Left forelimb (tissue), 1 donor: ENCODE measurements at places on chromosomes 13 and 19.
A peak's percentile ranks its signal among the peaks of the same experiment; 100 is the strongest.

GRCh38 chr19:45952686-45953505, 20.8 kb downstream of the NOVA2 start:
- DNase-seq, result peak; percentile 76

DNA sequence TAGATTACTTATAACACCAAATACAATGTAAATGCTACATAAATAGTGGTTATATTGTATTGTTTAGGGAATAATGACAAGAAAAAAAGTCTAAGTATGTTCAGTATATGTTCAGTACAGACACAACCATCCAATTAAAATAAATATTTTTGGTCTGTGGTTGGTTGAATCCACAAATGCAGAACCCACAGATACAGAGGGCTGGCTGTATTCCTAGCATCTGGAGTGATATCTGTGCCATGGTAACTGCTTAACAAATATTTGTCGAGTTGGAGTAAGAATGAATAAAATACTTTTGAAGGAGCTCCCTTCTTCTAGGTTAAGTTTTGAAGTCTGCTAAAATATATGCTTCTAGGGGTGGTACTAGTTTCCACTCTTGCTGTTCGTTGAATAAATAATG, 241.0 kb downstream of the KLF5 start:
- no peak for DNase-seq

DNA sequence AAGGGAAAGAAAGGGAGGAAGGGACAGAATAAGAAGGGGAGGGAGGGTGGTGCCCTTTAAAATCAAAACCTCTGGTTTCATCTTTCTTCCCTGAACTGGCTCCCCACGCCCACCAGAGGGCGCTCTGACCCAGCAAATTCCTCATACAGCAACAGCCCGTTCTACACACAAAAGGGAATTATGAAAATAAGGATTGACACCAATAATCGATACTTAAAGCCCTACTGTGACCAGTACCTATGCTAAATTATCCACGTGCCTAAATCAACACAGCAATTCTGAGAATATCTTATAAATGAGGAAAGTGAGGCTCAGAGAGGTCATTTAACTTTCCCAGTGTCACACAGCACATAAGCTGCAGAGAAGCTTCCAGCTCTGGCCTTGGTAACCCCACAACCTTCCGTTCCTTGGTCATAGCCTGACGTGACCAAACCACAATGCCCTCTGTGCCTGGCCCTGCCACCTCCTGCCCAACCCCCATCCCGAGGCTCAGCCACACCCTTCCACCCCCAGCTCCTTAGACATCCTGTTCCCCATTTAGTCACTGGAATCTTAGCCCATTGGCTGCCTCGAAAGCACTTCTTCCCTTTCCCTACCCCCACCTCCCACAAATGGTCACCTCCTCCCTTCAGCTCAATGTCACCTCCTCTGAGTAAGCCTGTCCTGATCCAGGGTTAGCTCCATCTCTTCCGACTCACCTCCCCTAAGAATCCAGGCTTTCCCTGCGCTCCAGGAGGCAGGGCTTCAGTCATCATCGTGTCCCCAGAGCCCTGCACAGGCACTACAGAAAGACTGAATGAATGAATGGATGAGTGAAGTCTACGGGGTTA, 34.2 kb upstream of the PNMA8B start:
- DNase-seq, result peak; percentile 84

GRCh38 chr13:35793823-35794222, 317.3 kb upstream of the MAB21L1 start:
- no peak for DNase-seq

GRCh38 chr19:46361915-46362314, 15.0 kb downstream of the PPP5C start:
- no peak for DNase-seq

DNA sequence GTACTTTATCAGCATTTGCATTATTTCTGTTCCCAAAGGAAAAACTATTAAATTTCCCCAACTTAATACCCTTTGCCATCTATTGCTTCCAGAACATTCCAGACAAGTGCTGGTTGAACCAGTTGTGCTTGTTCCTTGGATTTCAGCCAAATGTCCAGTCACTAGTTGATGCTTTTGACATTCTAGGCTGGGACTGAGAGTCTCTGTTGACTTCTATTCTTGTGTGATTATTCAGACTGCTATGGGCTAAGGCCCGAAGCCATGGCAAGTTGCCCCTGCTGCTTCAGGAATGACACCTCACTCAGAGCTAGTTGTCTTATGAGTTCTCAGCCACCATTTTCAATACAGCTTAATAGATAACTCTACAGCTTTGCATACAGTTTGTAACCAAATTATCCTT, 458.1 kb upstream of the ARGLU1 start:
- DNase-seq, result no peak
